Fibroblast of pulmonary artery (primary cell): ENCODE measurements at places on chromosomes 7 and 10.

- DNase-seq: peak; percentile 6
These were observed 457.3 kb downstream of the ETV1 start for GRCh38 chr7:13532028-13532753.

- DNase-seq: no peak
These were observed 4.5 kb downstream of the EPHB6 start for GRCh38 chr7:142859411-142859810.

GRCh38 chr7:132656846-132657776, 80.8 kb upstream of the PLXNA4 start:
- DNase-seq: peak; percentile 30

DNA sequence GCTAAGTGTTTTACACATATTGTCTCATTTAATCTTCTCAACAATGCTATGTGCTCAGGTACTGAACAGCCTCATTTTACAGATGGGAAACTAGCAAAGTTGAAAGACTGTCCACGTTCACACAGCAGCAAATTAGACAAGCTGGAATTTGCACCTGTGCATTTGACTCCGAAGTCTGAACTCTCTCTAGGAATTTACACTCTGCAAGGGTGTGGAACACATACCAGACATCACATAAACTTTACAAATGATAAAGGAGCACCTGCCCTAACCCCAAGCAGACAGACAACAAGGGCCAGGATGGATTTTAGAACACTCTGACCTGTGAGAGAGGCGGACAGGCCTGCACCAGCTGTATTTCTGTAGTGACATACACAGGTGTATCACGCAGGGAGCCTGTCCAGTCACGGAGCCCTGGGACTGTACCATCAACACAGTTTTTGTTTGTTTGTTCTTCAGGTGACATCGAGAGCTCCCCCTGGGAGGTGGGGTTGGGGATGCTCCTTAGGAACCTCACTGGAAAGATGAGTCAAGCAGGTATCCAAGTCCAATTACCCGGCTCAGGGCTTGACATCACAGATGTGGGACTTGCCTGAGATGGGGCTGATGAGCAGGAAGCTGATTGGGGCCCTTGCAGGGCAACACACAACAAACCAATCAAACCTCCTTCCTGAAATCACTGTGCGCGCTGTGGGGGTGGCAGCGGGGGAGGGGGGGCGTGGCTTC, 31.0 kb downstream of the MKI67 start:
- DNase-seq: no peak

DNA sequence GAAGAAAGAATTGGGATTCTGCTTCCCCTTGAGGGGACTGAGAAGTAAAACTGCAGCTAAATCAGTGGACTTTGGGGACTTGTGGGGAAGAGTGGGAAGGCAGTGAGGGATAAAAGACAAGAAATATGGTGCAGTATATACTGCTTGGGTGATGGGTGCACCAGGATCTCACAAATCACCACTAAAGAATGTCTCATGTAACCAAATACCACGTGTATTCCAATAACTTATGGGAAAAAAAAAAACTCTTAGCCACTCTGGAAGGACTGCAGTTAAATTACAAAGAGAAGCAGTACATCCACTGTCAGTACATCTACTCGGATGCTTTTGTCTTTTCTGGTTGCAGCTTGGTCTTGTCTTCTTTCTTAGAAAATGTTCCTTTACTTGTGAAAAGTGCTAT, 27.4 kb upstream of the GOT1 start:
- no peak for DNase-seq

DNA sequence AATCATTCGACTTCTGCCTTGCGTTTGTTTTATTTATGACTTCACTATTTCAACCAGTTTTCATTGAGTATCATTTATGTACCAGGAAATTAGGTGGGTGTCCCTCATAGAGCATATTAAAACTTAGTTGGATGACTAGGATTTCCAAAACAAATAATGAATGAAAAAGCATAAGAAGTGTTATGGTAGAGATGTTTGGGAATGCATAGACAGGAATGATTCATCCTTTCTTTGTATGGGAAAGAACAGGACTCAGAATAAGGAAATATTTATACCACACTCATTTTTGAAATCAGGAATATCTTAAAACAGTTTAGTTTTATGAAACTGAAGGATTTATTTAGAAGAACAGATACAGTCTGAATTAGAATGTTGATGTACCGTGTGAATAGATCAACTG, 315.7 kb downstream of the EXOC4 start:
- no peak for DNase-seq

DNA sequence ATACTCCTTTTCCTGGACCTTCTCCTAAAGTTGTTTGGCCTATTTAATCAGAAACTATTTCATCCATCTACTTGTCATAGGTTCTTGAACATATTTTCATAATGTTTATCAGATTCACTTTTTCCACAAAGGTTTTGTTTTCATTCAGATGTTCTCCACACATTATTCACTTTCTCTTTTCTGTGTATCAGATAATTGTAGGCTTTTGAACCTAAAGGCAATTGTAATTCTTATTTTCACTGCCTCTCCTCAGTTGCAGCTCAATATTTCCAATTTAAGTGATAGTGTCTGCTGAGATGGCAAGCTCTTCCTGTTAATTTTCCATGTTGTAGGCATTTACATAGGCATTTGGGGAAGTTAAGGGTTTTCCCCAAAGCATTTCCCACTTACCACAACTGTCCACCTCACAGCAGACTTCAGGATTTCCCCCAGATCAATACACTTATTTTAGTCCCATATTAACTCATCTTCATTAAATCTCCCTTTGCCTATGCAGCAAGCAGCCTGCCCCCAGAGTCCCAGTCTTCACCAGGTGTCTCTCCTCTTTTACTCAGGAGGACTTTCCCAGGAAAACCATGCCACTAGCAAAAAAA, 12.3 kb upstream of the IKZF1 start:
- DNase-seq: no peak

DNA sequence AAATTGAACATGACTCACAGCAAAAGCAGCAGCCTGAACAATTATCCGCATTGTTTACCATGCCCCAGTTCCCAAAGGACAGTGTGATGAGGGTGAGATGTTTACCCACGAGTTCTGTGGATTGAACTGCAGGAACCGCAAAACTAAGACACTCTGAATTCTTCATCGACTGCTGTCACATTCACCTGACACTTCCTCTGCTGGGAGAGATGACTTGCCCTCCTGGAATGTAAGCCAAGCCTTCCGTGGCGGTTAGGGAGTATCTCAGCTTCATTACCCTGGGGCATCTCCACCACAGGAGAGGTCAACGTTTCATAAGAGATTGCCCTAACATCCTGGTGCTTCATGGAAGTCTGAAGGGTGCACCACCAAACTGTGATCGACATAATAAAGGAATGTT, 374.6 kb upstream of the ADARB2 start:
- no peak for DNase-seq
